Endothelial cell of umbilical vein (primary cell): ENCODE measurements at places on chromosomes 7 and 10.
A peak's percentile ranks its signal among the peaks of the same experiment; 100 is the strongest.

DNA sequence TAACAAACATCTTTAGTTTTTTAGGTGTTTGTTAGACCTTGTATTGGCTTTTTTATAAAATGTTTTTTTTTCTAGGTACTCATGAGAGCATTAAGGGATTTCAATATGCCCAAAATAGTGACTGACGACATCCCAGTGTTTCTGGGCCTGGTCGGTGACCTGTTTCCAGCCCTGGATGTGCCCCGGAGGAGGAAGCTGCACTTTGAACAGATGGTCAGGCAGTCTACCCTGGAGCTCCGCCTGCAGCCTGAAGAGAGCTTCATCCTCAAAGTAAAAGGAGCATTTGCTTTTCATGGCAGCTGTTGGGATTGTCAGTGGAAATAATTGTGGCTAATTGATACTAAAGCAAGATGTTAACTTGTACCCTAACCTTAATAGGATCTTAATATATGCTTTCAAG, 161.5 kb downstream of the DNAH11 start:
- DNase-seq: no peak

GRCh38 chr7:80387634-80388193, 124.2 kb downstream of the GNAT3 start:
- no peak for DNase-seq

DNA sequence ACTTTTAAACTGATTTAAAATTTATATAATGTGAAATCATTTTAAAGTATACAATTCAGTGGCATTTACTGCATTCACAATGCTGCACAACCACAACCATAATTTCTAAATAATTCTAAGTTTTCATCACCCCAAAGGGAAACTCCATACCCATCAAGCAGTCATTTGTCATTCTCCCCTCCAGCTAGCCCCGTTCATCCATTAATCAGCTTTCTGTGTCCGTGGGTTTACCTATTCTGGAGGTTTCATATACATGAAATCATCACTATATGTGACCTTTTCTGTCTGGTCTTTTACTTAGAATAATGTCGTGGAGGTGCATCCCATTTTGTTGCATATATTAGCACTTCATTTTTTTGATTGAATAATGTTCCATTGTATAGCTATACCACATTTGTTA, 214.1 kb downstream of the ADK start:
- DNase-seq: no peak

DNA sequence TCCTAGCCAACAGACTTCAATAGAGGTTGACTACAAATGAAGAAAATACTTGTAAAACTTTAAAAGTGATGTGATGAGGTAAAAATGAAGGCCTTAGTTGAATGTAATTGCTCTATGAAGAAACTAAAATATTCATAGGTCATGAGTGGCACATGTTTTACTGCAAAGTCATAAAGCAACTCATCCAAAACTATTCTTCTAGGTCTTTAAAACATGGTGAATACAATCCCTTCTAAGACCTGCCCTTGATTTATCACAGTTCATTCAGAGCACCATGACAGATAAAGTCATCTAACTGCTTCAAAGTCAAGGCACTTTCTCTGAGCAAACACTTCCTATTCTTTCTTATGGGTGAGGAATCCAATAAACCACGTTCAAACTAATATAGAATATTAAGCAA, 713.5 kb downstream of the SORCS1 start:
- DNase-seq: no peak

DNA sequence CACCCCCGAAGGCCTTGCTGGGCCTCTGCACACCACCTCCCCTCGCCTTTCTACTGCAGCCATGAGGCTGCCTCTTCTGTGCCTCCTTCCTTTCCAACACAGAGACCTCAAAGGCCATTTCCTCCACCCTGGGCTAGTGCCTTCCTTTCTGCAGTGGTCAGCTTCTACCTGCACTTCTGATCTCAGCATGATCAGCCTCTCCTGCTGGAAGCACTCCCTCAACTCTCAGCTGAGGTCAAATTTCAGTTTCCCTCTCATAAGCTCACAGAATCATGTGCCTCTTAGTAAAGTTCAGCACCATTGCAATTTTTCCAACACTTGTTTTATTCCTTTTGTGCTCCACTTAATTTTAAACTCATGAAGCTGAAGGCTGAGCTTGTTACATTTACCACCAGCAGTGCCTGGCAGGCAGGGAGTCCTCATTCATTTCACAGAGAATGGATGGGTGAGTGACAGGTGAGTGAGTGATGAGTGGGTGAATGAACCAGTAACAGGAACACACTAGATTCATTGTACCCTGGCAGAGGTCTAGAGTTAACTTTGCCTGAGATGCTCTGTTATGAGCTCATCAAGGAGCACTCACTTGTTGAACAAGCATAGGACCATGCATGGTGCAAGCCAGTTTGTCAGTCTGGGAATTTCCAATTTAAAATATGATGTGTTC, 124.0 kb upstream of the PRSS58 start:
- no peak for DNase-seq

GRCh38 chr10:132889556-132889955, 52.8 kb downstream of the CFAP46 start:
- DNase-seq: no peak

DNA sequence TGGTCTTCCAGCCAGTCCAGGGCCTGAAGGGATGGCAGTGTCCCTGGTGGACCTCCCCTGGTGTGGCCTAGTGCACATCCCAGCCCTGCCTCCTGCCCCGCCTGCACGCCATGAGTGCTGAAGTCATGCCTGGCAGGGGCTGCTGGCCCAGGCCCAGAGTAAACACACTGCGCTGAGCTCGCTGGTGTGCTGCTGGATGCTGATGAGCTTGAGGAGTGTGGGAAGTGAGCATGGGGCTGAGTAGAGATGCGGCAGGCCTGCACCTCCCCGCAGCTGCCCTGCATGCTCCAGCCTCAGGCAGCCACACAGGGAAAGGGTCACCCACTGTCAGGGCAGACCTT, 43.2 kb downstream of the HTRA1 start:
- peak; percentile 94 for DNase-seq

DNA sequence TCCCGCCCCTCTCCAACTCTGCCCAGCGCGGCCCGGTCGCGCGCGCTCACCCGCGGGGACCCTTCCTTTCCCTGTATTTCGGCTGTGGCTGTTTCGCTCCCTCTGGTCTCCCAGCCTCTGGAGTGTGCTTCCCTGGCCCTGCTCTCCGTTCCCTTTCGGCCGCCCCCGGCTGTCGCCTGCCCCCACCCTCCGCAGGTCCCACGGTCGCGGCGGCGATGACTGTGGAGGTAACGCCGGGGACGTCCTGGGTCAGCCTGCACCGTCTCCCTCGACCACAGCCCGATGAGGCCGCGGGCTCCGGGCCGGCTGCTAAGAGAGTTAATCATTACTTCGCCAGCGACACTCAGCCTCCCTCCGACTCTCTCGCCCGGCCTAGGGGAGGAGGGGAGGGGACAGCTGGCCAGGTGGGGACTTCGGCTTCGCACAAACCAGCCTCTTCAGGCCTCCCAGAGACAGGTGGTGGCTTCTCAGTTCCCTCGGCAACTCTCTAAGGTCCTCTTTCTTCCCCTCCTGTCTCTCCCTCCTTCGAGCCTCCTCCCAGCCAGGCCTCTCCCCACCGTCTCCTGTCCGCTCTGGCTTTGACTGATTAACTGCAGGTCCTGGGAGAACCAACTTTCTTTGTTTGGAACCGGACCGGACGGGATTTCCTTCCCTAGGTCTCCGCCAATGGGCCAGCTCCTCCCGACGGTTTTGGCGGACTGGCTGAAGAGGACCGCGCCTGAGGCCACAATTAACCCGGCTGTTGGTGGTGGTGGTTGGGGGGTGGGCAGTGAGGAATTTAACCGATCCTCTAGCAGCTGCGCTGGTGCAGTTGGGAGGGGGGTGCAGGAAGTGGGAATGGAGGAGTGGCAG, 5.6 kb upstream of the PAX2 start:
- DNase-seq: no peak

GRCh38 chr10:78910886-78911285, 157.9 kb upstream of the ZMIZ1 start:
- no peak for DNase-seq

DNA sequence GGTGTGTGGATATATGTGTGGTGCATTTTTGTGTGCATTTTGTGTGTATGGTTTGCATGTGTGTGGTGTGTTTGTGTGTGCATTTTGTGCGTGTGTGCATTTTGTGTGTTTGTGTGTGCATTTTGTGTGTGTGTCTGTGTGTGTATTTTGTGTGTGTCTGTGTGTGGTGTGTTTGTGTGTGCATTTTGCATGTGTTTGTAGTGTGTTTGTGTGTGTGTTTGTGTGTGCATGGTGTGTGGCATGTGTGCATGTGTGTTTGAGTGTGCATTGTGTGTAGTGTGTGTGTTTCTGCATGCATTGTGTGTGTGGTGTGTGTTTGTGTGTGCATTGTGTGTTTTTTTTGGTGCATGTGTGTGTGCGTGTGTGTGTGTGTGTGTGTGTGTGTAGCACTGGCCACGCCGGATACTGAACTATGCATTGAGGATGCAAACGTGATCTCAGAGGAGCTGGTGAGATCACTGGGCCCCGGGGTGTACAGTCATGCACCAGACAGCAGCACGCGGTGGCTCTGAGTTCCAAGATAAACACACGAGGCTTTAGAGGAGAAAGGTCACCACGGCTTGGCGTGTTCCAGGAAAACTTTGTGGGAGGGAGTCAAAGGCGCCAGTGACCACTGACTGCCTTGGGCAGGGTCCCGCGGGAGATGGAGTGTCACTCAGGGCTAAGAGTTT, 106.6 kb upstream of the SHH start:
- DNase-seq: peak; percentile 48

- peak; percentile 10 for DNase-seq
Observed at GRCh38 chr10:2938869-2939268, 128.5 kb upstream of the PFKP start.

- DNase-seq: no peak
Observed at GRCh38 chr10:56319386-56319785, 41.7 kb downstream of the ZWINT start.

GRCh38 chr10:50857579-50857978, 27.8 kb downstream of the A1CF start:
- DNase-seq: no peak

GRCh38 chr7:47282790-47283496, 299.0 kb downstream of the TNS3 start:
- DNase-seq: no peak

DNA sequence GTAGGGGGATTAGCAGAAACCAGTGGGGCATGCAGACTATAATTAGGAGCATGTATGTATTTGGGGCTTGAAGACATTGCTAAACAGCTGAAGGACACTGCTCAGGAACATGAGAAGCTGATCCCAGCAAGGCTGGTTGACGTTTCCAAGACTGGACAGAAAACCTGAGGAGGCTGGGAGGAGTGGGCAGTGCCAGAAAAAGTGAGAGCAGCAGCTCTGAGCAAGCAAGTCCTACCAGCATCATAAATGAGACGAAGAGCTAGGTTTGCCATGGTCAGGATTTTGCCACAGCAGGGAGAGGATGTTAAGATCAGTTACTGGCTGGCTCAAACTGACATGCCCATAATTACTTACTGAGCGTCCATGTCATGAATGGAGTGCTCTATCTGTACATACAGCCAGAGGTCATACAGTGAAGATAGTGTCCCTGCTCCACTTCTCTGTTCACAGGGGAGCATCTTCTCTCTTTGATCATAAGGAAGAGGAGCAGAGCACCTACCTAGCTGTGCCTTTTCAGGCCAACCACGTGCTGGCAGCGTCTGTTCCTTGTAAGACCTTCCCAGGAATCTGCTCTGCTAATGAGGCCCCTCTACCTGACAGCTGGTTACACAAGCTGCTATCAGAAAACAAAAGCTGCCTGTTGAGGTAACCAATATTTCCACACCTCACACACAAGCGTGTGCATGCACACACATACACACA, 44.7 kb downstream of the PDE1C start:
- DNase-seq: no peak

GRCh38 chr7:85525676-85526075, 338.8 kb upstream of the SEMA3D start:
- no peak for DNase-seq

DNA sequence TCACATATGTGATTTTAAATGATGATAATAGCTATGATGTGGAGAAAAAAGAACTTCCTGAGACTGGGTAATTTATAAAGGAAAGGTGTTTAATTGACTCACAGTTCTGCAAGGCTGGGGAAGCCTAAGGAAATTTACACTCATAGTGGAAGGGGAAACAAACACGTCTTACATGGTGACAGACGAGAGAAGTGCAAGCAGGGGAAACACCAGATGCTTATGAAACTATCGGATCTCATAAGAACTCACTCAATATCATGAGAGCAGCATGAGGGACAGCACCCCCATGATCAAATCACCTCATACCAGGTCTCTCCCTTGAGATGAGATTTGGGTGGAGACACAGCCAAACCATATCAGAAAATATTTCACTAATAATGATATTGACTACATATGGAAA, 4.1 kb upstream of the LIPN start:
- DNase-seq: no peak

GRCh38 chr10:66281327-66281726, 644.5 kb upstream of the LRRTM3 start:
- no peak for DNase-seq

GRCh38 chr7:37311355-37311754, 137.3 kb downstream of the ELMO1 start:
- peak; percentile 41 for DNase-seq

- no peak for DNase-seq
Observed at GRCh38 chr10:919481-919880, 12.0 kb downstream of the LARP4B start.

- no peak for DNase-seq
Observed at GRCh38 chr7:151140826-151141225, 26.7 kb downstream of the GBX1 start.

DNA sequence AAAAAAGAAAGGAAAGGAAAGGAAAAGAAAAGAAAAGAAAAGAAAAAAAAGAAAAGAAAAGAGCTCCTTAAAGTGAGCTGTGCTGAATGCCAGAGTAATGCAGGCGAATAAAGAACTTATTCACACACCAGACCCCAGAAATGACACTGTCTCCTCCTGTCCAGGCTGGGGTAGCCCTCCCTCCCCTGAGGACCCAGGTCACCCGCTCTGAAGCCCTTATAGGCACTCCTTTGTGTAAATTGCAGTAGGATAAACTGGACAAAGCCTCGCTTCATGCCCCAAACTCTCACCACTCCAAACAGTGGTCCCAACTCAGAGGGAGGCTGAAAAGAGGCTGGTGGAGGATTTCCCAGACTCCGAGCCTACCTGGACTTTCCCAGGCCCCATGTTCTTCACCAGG, 46.3 kb downstream of the PKD1L1 start:
- no peak for DNase-seq

GRCh38 chr7:129969881-129970446, 17.2 kb upstream of the UBE2H start:
- DNase-seq: peak; percentile 96

- DNase-seq: no peak
Observed at GRCh38 chr10:23496727-23497126, 57.9 kb downstream of the OTUD1 start.

DNA sequence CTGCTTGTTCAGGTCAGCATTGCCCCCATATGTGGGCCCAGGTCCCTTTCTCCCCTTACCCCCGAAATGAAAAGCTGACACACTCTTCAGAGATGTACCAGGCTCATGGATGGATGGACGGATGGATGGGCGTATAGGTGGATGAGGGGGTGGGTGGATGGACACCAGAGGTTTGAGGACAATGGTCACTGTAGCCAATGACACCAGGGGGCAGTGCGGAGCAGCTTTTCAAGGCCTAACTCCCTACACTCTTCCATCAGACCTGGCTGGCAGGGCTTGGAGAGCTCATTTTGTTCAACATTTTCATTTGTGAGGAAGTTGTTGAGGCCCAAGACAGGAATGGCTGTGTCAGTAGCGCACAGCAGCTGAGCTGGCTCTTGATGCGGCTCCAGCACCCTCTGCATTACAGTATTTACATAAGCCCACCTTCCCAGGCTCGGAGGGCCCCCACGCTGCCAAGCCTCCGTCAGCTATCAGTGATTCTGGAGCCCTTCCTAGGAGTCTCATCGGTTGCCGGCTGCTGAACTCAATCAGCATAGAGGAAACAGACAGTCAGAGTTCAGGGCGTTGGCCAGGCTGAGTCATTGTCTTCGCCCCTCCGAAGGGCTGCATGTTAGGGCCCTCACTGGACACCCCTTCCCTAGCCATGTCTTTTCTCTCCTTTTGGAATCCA, 11.6 kb upstream of the FFAR4 start:
- DNase-seq: peak; percentile 74
